ENCODE measurements at places on chromosomes 12 and 14.

DNA sequence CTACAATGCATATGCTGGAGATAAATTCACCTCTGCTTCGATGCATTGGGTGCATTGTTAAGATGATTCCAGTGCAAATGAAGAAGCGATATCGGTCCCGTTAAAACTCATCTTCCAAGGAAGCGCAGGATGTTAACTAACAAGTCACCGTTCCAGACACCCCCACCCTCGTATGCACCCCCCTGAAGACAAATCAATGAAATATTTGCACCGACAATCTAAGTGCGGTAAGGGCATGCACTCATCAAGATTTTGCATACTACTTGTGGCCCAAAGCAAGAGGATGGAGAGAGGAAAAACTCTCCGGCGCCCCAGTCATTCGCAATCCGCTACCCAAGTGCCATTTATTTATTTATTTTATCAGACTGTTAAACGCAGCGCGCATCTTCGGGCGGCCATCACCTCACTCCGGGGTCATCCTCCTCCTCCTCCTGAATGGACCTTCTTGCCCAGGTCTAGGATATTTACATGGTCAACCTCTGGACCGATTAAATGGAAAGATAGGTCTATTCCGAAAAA is 1.2 kb downstream of the NOVA1 start:
- DNase-seq: peak; percentile 13

DNA sequence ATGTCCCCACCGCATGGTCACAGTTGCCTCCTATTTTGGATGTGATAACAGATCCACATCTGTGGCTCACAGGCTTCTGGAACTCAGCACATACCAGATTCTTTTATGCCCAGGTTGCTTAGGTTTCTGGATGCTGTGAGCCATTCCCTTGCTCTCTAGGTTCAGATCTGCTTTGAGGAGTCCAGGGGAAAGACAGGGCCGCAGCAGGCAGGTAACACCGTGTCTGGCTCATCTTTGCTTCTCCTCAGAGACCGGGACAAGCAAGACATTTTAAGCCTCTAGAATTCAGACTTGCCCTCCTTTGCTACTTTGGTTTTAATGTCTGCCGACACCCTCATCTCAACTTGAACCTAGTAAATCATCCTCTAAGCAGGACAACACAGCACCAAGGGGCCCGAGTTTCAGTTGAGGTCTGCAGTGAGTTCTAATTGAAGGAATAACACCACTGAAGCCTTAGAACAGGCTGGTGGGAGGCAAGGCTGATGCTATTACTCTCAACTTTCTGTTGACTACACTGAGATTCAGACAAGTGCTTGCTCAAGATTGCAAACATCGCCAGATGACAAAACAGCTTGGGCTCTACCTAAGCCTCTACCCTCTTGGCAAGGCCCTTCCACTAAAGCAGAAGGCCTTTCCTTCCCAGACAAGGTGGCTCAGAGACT is 55.3 kb downstream of the MDM2 start:
- no peak for DNase-seq

GRCh38 chr12:54159589-54159988 is 29.2 kb downstream of the SMUG1 start:
- DNase-seq: no peak

GRCh38 chr14:69972755-69973154 is 93.5 kb downstream of the SMOC1 start:
- no peak for DNase-seq

GRCh38 chr14:89315493-89316470 is 101.3 kb downstream of the FOXN3 start:
- DNase-seq: no peak

DNA sequence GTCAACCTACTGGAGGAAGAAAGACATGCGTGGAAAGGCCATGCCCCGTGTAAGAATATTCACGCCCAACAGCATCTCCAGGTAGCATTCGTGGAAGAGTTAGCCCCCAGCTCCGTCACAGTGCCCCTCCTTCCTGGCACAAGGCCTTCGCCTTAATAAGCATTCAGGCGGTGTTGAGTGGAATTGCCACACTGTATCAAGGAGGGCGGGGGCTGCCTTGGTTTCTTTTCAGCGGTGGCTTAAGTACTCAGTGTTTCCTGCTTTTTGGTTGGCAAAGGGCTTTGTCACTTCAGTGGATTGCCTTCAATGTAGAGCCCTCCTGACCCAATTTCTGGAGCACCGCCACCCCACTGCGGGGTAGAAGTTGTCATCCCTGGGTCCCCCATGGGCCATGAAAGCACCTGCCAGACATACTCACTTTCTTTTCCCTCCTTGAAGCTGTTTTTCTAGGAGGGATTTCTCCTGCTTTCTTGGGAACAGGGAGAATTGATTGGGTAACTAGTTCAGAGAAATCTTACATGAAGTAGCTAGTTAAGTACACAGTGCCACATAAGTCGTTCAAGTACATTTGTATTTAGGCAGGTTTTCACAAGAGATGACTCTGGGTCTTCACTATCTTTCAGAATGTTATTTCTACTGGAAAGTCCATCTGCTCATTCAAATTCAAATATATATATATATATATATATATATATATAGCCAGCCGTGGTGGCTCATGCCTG is 65.5 kb upstream of the STON2 start:
- DNase-seq: no peak

GRCh38 chr14:83559721-83560120 is 1970.2 kb upstream of the FLRT2 start:
- no peak for DNase-seq

- DNase-seq: peak; percentile 39
Observed at GRCh38 chr12:51065530-51065929, 17.4 kb downstream of the LETMD1 start.

- peak; percentile 24 for DNase-seq
Observed at GRCh38 chr14:103385929-103386712, 906 bp downstream of the MARK3 start.

DNA sequence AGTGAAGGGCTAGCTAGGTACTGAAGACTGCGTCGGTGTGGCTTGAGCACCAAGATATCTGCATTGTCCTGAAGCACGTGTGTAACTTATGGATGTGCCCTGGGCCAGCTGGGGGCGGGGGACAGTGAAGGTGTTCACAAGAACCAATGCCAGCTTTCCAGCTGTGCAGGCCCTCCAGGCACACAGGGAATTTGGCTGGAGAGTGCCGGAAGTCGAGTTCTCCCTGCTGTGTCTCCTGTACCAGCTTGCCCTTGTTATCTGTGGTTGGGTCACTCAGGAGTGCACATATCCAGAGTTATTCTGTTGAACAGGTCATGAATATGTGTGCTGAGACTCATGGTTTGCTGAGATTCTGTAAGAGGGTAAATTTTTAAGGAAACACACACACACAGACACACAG is 75.9 kb upstream of the CRY1 start:
- no peak for DNase-seq

- DNase-seq: no peak
Observed at GRCh38 chr14:66619952-66620351, 112.0 kb downstream of the GPHN start.

GRCh38 chr12:100266585-100266834 is 369 bp downstream of the DEPDC4 start:
- no peak for DNase-seq

- no peak for DNase-seq
Observed at GRCh38 chr14:25626986-25627385, 577.0 kb upstream of the STXBP6 start.

DNA sequence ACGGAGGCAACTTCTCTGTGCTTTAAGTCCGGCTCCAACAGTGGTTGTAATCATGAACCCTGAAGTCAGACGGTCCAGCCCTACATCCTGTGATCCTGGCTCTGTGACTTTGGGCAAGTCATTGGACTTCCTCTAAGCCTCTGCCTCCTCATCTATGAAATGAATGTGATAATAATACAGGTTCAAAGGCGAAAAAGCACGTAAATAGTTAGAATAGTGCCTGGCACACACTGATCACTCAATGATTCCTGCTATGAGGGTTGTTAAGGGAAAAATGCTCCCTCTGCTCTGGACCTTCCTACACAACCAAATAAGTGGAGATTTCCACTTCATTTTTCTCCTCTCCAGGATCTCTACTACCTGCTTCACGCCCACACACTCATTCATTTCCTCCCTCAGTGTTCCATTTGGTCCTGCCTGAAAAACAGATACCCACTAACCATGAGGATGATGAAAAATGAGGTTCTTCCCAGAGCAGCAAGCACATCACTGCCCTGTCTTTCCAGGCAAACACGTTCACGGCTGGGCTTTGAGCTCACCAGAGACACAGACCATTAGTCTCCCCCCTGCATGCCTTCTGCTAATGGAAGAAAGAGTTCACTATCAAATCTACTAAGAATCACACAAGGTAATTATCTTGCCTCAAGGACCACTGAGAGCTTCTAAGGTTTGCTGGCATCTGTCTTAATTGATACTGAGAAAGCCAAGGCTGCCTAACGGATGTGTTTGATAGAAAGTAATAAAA is 13.2 kb downstream of the NUAK1 start:
- no peak for DNase-seq

- no peak for DNase-seq
Observed at GRCh38 chr12:122942637-122943036, 23.6 kb downstream of the ABCB9 start.

DNA sequence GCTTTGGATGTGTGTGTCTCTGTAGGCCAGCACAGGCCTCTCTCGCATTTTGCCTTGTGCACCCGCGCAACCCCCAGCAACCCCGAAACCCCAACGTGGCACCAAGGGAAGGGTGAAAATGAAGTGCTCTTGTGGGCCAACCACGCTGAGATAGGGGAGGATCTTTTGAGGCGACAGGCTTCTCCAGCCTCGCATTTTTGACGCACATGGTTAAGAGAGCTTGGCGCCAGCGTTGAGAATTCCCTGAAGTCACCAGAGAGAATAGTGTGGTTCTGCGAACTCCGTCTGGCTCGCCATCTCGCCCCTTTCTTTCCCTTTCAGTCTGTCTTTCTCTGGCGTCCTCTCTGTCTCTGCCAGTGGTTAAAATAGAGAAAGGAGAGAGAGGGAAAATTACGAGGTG is 1.9 kb upstream of the TBX3 start:
- DNase-seq: no peak

DNA sequence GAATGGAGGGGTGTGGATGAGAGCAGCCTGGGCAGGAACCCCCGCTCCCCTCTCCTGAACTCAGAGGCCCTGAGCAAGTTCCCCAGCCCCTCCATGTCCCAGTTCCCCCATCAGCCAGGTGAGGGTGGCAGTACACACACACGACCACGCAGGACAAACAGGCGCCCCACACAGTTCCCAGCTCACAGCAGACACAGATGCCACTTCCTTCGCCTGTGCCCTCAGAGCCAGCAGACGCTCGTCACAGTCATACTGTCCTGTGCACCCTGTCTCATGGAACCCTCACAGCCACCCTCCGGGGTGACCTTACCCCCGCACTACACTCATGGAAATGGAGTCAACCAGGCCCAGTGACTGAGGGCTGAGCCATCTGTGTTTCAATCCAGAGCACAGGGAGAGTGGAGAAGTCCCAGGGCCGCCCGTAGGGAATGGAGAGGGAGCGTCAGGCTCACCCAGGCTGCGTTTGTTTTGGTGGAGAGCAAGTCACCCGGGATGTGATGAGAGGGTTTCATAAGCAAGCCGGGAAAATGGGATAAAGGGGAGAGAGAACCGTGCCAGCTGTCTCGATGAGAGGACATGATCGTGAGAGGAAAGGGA is 47.5 kb upstream of the DYNC1H1 start:
- no peak for DNase-seq

- no peak for DNase-seq
Observed at GRCh38 chr12:9351136-9351535, 142.9 kb upstream of the PZP start.

- peak; percentile 86 for DNase-seq
Observed at GRCh38 chr14:21097636-21098075, 799 bp downstream of the ZNF219 start.

DNA sequence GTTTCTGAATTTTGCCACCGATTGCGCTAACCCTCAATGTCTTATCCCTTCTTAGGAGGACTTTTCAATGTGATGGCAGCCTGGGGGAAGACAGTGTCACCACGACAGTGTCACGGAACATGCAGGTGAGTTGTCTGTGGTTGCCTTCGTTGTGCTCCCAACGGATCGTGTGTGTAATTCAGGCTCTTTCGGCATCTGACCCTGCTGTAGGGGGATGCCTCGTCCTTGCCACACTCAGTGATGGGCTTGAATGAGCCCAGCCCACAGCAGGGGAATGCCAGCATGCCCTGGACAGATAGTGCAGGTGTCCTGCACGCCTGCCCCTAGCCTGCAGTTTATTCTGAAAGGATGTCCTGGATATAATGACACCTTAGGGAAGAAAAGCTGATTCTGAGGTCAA is 123.8 kb upstream of the RTL1 start:
- DNase-seq: peak; percentile 26

DNA sequence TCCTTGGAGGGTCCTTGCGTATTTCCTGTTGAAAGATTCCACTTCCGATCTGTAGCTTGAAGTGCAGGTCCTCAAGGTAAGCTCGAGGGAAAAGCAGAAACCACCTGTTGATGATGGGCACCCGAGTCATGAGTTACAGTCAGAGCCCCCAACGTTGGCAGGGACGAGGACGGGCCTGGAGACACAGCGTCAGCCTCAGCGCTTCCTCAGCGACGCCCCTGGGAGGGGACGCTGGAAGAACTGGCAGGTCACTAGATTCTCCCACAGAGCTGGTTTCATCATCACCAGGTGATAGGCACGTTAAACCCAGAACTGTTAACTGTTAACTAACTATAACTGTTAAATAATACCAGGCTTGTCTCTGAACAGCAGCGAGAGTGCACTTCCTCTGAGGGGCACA is 101.8 kb downstream of the TNFAIP2 start:
- no peak for DNase-seq

GRCh38 chr12:23556661-23557060 is 392.8 kb downstream of the SOX5 start:
- DNase-seq: no peak

- no peak for DNase-seq
Observed at GRCh38 chr12:113161415-113162016, 12.0 kb downstream of the CFAP73 start.

GRCh38 chr14:55721353-55721752 is 141.3 kb downstream of the KTN1 start:
- no peak for DNase-seq

- no peak for DNase-seq
Observed at GRCh38 chr12:131850856-131851559, 22.8 kb downstream of the MMP17 start.

DNA sequence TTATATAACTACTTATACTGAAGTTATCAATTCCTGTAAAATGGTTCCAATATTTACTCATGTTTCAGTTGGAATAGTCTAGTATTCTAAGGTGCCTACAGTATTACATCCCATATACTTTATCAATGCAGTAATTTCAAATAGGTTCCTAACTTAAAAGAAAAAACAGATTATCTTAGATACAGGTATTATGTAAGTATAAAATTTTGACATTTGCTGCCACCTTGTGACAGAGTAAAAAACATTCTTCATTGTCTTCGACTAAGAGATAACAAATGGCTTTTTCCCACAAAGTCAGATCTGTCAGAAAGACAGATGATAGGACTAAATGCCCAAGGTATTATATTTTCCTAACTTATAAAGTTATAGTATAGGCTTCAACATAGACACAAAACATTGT is 78.7 kb downstream of the TXNDC16 start:
- no peak for DNase-seq

GRCh38 chr12:61854902-61855301 is 405.3 kb upstream of the USP15 start:
- no peak for DNase-seq

GRCh38 chr12:102349079-102349478 is 131.3 kb downstream of the IGF1 start:
- no peak for DNase-seq

GRCh38 chr12:114751712-114752111 is 67.7 kb upstream of the TBX3 start:
- DNase-seq: no peak

All from posterior cingulate gyrus (tissue), 11 donors.